ENCODE measurements at places on chromosomes 6 and 20.

DNA sequence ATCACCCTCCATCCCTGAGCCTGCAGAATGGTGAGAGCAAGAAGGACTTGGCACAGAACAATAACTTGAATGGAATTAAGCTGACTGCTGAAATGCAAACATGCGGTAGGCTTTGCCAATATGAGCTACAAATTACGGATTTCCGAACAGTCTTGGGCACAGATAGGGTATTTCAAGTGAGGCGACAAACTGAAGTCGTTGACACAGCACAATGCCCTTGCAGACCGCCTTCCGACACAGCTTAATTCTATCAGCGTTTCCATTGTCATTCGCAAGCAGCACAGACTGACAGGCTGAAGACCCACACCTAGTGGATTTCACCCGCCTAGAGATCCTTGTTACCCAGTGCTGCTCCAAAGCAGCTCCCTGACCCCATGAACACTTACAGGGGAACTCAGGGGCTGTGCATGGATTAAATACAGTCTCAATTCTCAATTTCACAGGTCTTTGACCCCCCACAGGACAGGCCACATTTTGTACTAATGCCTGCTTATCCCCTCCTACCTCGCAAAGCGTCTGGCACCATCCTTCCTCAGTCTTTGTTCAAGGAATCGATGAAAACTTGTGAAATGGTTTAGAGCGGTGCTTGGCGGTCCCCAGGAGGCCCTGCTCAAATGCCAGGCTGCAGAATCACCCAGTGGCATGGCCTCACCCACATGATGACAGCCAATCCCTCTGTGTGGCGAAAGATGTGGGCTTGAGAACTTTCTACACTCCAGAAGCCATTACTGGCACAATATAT is 34.6 kb downstream of the RAMACL start:
- no peak for DNase-seq

DNA sequence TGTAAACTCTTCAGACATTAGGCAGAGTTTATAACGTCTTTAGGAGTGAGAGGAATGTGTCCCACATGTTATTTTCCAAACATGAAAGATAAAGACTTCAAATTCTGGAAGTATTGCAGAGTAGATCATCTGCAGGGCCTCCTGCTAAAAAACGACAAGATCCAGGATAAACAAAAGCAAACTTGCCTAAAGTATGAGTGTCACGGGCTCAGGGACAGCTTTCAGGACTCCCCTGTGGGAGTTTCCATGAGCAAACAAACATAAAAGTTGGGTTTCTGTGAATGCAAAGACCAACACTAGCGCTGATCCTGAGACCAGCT is 76.9 kb downstream of the TXNDC5 start:
- no peak for DNase-seq

DNA sequence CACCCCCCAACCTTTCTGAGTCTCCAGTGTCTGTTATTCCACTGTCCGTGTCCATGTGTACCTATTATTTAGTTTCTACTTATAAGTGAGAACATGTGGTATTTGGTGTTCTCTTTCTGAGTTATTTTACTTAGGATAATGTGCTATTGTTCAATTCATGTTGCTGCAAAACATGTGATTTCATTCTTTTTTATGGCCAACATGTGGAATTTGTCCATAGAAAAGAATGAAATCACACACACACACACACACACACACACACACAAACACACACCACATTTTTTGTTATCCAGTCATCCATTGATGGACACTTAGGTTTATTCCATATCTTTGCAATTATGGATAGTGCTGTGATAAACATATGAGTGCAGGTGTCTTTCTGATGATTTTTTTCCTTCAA is 23.5 kb downstream of the IGF2R start:
- DNase-seq: no peak

DNA sequence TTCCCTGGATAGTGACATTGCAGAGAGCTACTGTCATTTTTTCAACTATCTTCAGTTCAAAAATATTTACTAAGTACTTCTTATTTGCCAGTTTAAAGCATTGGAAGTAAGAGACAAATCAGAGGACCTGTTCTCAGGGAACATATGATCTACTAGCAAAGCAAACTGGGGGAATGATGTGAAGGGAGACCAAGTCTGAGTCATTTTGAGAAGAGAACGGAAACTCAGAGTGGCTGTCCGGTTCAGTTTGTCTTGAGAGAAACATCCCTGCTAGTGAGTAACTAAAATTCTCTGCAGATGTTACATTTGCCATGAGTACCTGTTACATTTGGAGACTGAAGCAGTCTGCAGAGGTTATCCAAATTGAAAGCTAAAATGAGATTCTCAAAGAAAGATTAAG is 118.3 kb downstream of the KCNQ5 start:
- DNase-seq: no peak

DNA sequence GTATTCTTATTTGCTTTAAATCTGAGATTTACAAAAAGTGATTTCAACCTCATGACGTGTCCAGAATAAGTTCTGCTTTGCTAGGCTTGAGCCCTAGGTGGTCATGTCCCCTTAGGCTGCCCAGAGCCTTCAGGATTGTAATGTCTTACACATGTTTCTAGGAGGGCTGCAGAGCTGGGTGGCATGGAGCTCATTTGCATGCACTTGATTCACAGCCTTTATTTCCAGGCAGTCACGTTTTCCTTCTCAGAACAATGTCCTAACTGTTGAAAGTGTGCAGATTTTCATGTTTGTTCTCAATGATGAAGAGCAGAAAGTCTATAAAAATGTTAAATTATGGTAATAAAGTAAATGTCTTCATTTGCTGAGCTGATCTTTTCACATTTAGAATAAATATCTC is 448.6 kb upstream of the SOX4 start:
- DNase-seq: no peak

- no peak for DNase-seq
Observed at GRCh38 chr6:137095093-137095492, 50.3 kb upstream of the IL20RA start.

All from NCI-H1092 (cell line).